ENCODE measurements at places on chromosomes 2 and 18. TPM values are rescaled to one million over a fixed set of nuclear protein-coding genes. Genes with fewer than 3 reads are reported as not detected.

DNA sequence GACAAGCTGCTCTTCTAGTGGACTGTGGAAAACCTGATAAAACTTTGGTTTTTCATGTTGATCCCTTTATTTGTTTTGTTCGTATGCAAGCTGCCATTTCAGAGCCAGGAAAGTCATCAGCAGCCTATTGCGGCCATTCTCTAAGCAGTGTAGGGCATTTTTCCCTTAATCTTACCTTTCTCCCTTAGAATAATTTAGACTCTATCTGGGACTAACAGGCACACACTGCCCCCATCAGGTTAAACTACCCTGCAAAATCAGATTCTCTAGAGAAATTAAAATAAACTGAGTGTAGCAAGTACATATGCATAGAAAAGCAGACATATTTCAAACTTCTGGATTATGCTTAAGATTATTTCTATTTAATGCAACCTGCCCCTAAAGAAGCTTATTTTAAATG is 347.5 kb downstream of the METTL4 start:
- DNase-seq, result no peak

DNA sequence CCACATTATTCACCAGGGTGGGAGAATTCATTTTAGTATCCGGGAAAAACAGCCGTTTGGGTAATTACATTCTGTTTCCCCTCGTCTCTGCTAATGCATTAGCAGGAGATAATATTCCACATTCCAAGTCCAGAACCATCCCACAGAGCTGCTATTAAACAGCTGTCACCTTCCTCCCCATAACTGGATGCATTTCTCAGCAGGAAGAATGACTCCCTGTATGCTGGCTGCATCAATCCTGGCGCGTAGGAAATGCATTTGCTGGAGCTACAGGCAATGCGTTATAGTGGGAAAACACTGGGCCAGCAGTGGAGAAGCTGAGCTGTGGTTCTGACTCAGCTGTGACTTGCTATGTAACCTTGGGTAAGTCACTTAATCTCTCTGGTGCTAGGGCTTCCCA is 246.0 kb downstream of the CLIP4 start:
- no peak for DNase-seq

- no peak for DNase-seq
Measured at GRCh38 chr2:16862471-16862870, 196.8 kb upstream of the CYRIA start.

GRCh38 chr2:109144271-109144670 is 15.3 kb downstream of the SH3RF3 start:
- no peak for DNase-seq

DNA sequence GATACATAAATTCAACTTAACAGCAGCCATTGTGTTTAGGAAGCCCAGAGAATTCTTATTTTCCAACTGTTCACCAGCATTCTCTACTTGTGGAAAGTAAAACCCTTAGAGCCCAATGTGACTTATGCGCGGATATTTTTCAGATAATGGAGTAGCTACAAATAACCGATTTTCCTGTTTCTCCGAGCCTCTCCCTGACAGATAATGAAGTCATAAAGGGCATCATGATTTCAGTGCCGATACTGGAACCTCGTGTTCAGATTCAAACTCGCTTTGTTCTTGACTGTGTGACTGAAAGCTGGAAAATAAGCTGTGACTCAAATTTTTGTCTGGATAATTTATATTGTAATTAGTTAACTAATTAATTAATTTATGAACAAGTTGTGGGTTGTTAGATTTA is 228.2 kb downstream of the VAPA start:
- no peak for DNase-seq

- DNase-seq, result no peak
Measured at GRCh38 chr18:75723521-75724340, 296.2 kb upstream of the SMIM21 start.

- peak; percentile 51 for DNase-seq
Measured at GRCh38 chr2:39469807-39470206, 32.7 kb upstream of the MAP4K3 start.

DNA sequence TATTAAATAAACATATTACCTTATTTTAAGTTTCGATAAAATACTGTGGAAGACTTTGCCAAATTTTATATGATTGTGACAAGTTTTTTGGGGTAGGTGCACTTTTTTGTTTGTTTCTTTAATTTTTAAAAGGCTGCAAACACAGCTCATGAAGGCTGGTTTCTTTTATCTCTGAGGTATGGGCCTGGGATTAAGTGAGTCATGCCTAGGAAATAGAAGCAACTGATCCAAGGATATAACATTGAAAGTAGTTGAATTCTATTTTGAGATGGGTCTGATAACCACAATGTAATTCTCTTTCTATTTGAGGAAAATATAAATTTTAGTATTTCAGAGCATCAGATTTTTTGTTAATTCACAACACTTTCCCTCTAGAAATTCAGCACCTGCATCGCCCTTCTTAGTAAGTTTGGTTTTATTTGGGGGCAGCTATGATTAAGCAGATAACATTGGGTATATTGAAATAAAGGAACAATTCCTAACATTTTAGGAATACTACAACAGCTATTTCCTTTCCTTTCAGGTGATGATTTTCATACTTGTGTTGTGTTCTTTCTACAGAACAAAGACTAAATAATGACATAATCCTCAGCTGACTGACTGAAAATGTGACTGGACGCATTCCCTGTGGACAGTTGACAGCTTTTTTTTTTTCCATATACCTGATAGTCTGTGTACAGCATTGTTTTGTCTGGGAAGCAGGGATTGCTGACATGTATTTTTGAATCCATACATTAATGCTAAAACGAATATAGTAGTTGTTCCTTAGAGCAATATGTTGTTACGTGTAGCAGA is 16.8 kb downstream of the RBM45 start:
- no peak for DNase-seq

DNA sequence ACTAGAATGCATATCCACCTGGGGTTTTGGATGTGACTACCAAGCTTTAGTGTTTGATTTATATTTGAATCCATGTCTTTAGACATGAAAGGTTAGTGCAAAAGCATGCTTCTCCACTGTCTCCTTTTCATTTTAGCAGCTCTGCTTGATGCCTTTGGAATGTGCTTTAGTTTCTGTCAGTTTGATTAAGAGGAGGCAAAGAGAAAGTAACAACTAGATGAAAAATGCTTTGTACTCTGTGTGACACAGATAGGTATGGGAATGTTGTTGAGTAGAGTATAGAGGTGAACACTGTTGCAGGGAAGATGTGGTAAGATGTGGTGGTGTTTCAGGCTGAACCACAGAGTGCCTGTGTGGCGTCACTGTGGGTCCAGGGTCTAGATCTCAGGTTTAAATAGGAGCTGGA is 19.8 kb downstream of the PIK3C3 start:
- DNase-seq, result no peak

GRCh38 chr2:197604117-197604860 is 71.1 kb downstream of the RFTN2 start:
- DNase-seq, result no peak

- DNase-seq, result no peak
Measured at GRCh38 chr2:161230959-161231358, 70.7 kb downstream of the TANK start.

DNA sequence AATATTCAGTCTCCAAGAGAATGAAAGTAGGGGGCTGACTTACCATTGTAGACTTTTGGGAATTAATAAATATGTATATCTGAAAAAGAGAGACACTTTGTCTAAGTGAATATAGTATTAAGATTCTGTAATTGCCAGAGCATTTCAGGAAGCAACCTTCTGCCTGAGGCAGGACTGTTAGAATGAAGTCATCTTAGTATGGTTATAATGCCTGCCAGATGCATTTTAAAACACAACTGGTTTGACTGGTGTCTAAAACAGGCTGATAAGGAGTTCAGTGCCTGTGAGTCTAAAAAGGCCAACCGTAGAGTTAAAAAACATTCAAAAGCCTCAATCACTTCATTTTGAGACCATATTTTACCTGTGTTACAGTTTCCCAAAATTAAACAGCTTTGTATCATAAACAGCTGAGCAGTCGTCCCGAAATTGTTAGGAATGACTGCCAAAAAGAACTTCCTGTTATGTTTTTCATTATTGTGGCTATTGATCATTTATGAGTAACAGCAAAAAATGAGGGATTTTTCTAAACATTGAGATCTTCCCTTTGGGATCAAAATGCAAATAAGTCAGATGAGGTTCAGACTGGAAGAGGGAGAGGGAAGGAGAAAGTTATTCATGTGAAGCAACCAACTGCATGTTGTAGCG is 443.9 kb downstream of the PID1 start:
- no peak for DNase-seq

DNA sequence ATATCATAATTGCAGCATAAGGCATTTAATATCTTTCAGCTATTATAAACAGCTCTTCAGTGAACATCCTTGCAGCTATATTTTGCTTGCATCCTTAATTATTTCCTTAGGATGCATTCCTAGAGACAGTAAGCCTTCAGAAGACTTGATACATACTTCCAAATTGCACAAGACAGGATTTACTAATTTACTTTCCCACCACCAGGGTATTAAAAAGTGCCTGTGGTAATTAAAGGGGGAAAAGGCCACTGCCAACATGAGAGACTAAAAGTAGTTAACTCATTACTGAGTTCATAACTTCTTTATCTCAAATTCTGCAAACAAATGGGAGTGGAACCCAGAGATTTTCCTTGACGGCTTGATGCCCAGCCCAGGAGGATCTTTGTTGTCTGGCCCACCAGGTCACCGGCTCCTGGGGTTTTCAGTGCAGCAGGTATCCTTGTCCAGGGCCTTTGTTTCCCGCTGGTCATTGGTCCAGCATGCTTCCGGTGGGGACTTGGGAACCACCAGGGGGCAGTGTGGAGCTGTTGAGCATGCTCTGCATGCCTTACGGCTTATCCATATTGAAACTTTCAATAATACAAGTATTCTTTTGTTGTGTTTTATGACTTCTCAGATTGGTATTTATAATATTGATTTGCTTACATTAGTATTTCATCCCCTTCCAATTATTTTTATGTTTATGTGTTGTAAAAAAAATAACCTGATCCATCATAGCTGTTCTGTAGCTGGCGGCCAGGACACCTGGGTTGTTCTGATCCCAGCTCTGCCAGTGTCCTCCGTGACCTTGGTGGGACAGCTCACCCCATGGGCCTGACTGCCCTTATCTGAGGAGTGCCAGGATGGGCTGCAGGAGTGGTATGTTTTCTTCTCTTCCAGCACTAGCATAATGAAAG is 61.4 kb downstream of the TGOLN2 start:
- peak; percentile 87 for DNase-seq

DNA sequence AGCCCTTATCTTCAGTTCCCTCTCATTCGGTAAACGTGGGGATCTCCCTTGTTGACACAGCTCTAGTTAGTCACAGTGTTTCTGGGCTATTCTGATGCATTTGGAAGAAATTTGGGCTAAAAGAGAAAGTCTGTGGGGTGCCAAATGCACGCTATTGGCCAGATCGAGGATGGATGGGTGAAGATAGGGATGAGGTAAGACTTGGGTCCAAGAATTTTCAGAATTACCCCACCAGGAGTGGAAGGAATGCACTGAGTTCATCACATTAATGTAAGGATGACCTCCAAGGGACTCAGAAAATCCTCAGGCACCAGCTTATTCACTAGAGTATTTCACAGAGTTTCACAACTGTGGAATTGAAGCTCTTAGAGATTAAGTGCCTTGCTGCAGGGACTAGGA is 49.3 kb downstream of the NRP2 start:
- no peak for DNase-seq

DNA sequence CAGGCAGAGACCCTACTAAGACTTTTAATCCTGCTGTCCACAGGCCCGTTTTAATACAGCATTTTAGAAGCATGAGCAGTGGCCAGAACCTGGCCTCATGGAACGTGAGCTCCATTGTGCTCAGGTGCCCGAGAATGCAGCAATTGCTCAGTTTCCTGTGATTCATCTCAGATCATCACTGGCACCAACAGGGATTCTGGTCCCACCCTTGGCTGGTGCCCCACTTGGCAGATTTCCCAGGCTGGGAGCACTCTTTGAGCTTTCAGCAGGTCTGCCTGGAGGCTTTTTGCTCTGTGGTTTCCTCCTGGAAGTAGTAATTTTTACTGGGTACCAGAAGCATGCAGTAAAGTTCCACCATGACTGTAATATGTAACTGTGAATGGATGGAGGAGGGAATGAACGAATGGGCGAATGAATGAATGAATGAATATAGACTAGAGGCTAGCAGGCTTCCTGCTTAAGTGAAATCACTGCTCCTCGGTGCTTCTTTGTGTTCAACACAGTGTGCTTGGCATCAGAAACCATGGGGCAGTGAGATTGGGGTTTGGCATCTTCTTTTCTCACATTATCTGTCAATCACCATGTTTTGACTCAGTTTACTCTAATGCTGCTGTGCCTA is 312.9 kb downstream of the PRKCE start:
- DNase-seq, result peak; percentile 94

CENPA gene
- not detected for total RNA-seq

GRCh38 chr2:107325981-107326786 is 440.2 kb upstream of the ST6GAL2 start:
- no peak for DNase-seq

DNA sequence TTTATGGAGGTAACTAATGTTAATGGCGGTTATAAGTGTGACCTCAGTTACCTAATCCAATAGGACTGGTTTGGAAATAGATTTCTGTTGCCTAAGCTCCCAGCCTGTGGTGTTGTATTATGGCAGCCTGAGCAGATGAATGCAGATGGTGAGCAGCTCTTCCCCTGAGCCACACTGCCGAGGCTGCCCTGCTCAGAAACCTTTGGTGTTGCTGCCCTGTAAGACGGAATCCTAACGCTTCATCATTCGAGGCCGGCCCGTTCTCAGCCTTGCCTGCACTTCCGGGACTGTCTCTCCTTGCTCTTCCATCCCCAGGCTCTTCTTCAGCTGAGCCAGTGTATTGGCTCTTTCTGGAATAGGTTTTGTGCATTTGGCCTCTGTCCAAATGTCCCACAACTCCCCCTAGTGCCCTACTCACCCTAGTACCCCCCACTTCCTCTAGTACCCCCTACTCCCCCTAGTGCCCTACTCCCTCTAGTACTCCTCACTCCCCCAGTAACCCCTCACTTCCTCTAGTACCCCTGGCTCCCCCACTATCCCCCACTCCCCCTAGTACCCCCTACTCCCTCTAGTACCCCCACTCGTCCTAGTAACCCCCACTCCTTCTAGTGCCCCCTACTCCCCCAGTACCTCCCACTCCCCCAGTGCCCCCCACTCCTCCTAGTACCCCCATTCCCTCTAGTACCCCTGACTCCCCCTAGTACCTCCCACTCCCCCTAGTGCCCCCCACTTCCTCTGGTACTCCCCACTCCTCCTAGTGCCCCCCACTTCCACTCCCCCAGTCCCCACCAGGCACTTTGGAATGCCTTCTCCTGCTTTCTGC is 106.0 kb upstream of the TAF1B start:
- no peak for DNase-seq

GRCh38 chr2:118495290-118495689 is 352.2 kb downstream of the EN1 start:
- DNase-seq, result no peak

DNA sequence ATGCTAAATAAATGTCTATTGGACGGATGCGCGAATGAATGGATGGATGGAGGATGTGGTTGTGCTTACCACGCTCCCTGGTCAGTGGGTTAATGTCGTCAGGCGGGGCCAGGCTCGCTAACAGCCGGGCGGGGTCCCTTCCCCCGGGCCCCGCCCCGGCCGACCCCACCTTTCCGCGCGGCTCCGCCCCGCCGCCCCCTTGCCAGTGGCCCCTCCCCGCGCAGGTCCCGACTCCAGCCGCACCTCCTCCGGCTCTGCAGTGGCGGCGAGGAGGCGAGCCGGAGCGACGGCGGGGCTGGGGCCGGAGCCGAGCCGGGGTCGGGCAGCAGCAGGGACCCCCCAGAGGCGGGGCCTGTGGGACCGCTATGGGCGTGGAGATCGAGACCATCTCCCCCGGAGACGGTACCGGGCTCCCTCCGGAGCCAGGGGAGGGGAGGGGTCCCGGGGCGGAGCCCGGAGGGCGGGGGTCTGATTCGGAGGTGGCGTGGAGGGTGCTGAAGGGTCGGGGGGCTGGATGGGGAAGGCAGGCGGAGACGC is at the start of gene FKBP1B:
FKBP1B (plus strand) TSS at position 257 of the 537 bp plus-strand sequence; CDS start at position 366, 109 bp downstream.
- peak; percentile 80 for DNase-seq

GDF7 gene
- 0.75 TPM for total RNA-seq
